ENCODE measurements at places on chromosomes 11 and 22. TPM values are rescaled to one million over a fixed set of nuclear protein-coding genes. Genes with fewer than 3 reads are reported as not detected.

GLYATL2 gene
- total RNA-seq = not detected

MYRF gene
- 12.9 TPM for total RNA-seq

LRRC56 gene
- total RNA-seq = 3.4 TPM

C22orf42 gene
- total RNA-seq = not detected

OR4D5 gene
- not detected for total RNA-seq

CBLIF gene
- total RNA-seq = not detected

TAF6L gene
- 37.7 TPM for total RNA-seq

JAM3 gene
- 30.0 TPM for total RNA-seq

CTSW gene
- not detected for total RNA-seq

AHNAK gene
- total RNA-seq = 15.2 TPM

TTLL8 gene
- total RNA-seq = not detected

VSIG10L2 gene
- not detected for total RNA-seq

Data from H9 (cell line).